Stimulated activated CD4-positive, alpha-beta T cell treated with anti-CD3 and anti-CD28 coated beads, TNF-alpha, amount 100 ng/mL, for 4 hours (primary cell): ENCODE measurements at places on chromosomes 3 and 15.

DNA sequence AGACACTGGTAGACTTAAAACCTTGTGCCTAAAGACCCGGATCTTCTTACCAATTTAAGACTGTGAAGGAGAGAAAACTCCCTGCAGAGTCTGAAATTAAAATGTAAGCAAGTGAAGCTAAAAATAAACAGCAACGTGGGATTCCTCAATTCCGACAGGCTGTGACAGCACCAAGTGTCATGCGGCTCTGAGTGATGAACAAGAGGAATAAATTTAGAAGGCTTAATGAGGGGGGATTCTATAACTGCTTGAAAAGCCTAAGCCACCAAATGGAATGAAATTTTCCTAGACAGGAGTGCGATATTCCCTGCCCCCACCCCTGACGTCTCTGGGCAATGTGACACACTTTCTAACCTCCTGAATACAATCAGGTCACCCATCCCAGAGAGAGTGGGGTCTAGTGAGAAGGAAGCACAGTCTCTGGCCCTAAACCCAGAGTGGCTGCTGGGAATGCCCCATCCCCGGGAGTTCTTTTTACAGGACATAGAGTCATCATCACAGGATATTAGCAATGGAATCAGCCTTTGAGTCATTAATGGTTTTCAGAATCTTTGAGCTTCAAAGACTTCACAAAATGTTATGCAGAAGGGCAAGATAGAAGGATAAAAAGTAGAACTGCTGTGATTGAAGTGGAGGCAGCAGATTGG, 114.3 kb downstream of the EDEM1 start:
- no peak for DNase-seq

DNA sequence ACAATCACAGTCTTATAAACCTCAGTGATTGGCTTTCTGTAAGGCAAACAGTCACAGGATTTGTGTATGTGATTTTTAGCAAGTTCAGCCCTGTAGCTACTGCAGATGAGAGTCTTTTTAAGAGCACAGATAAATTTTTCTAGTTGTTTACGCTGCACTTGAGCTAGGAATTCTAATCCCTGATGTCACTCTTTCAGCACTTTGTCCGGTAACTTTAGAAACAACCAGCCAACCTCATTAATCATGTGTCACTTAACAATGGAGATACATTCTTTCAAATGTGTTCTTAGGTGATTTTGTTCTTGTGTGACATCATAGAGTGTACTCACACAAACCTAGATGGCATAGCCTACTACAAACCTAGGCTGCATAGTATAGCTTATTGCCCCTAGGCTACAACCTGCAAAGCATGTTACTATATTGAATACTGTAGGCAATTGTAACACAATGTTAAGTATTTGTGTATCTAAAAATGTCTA, 36.8 kb upstream of the GOLGA6L2 start:
- no peak for DNase-seq

- DNase-seq: no peak
These were observed 462.0 kb downstream of the PDCD6IP start for GRCh38 chr3:34260271-34261000.

- no peak for DNase-seq
These were observed 93.8 kb upstream of the KBTBD8 start for GRCh38 chr3:66904336-66904735.
